Omental fat pad (tissue), 4 donors: ENCODE measurements at places on chromosomes 3 and 15. TPM values are rescaled to one million over a fixed set of nuclear protein-coding genes. Genes with fewer than 3 reads are reported as not detected.

DNA sequence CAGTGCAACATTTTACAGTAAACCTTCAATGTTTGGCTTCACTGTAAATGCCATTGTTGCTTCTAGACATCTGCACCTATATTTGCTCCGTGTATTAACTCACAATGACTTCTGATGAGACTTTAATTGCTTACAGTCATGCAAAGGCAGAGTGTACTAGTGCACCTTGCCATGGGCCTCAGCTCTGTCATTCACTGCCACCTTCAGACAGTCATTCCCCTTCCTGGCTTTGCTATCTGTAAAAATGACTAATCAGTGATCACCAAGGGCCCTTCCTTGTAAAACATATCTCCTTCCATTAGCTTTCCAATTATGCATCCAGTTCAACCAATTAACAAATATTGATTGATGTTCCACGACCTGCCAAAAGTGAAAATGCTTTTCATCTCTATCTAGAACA lies 120.3 kb downstream of the ARRDC4 start:
- DNase-seq = no peak

GRCh38 chr3:156323466-156323865 lies 203.1 kb downstream of the KCNAB1 start:
- no peak for DNase-seq

DNA sequence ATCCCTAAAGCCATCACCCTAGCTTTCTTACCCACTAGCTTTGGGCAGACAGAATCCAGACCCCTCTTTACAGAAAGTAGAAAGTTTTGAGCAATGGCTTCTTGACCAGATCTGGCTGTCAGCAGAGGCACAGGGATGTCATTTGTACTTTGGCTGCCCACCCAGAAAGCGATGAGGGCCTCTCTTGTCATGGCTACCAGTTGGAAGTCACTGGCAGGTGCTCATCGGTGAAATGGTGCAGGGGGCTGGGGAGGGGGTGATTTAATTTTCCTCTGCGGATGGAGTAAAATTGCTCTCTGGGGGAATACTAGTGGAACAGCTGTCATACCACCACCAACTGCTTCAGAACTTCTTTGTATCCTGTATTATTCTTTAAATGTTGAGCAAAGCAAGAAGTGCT lies 393.7 kb downstream of the LSAMP start:
- no peak for DNase-seq

GRCh38 chr3:28989646-28990089 lies 291.2 kb upstream of the RBMS3 start:
- no peak for DNase-seq

DNA sequence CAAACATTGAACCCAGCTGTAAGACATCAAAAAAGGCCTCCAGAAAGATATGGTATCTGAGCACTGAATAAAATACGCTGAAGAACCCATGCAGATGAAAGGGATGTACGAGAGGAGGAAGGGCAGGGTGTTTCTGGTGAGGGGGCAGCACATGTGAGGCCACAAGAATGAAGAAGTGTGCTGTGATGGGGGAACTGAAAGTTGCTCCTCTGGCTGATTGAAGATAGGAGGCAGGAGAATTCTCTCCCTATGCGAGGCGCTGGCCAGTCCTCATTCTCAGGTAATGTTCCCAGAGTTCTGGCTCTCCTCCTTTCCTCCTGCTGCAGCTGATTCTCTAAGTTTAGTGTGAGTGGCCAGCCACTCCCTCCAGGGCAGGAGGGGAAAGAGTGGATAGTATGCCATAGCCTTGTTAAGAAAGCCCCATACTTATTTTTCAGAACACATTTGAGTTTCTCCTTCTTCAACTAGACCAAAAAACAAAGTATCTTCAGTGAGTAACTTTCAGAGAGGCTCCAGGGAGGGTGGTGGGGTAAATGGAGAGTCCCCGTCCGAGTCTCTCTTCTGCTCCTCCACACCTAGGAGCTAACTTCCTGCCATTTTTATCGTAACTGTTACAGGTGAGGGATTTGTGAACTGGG lies 26.9 kb upstream of the MYO1E start:
- no peak for DNase-seq

DNA sequence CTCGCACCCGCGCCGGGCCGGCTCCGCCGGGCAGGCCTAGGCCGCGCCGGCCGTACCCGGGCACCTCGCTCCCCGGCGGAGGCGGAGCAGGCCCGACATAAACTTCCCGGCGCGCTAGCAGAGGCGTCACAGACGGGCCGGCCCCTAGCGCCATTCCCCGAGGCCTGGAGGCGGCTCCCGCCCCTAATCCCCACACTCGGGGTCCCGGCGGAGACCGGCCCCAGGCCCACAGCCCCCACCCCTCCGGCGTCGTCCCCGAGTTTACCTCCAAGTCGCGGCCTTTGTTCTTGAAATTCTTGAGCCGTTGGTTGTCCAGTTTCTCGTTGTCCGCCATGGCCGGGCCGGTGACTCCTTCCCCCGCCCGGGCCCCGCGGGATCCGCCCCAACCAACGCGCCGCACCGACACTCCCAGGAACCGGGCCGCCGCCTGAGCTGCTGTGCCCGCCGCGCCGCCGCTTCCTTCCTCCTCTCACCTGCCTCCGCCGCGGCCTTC lies 376 bp downstream of the KPNA4 start:
- no peak for DNase-seq

GRCh38 chr3:29310865-29311264 lies 30.0 kb downstream of the RBMS3 start:
- DNase-seq = no peak

DNA sequence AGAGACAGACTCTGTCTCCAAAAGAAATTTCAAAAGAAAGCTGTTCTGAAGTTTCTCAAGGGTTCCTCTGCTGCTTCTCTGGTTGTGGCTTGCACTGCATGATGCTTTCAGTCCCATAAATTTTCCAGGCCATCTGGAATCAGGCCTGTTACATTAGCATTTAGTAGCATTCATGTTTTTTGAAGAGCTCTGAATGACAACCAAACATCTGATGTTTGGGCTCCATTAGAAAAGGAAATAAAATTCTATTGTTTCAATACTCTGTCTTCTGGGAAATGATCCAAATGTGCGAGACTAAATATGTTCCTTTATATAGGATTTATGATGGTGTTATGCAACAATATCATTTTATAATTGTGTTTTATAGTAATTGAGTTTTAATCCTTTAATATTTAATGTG lies 455.8 kb downstream of the GABRG3 start:
- DNase-seq = no peak

- no peak for DNase-seq
Observed at GRCh38 chr15:85541744-85542143, 161.3 kb downstream of the AKAP13 start.

- DNase-seq = no peak
Observed at GRCh38 chr3:52268036-52268435, 10.4 kb downstream of the WDR82 start.

GRCh38 chr15:45573961-45574629 lies 13.1 kb upstream of the BLOC1S6 start:
- no peak for DNase-seq

DNA sequence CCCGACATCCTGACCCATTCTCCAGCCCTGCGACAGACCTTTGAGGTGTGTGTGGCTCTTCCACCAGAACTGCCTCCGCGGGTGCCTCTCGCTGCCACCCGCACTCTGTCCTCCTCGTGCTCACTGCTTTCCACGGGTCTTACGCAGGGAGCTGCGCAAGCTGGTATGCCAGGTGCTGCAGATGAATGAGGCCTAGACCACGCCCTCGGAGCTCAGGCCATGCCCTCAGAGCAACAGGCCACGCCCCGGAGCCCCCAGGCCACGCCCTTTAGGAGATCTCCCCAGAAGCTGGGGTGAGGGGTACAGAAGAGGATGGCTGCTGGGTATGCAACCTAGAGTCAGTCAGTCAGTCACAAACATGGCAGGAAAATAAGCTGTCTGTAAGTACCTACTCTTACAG lies 300.3 kb downstream of the GABRG3 start:
- DNase-seq = no peak

- DNase-seq = no peak
Observed at GRCh38 chr3:10833855-10834414, 17.9 kb downstream of the SLC6A11 start.

DNA sequence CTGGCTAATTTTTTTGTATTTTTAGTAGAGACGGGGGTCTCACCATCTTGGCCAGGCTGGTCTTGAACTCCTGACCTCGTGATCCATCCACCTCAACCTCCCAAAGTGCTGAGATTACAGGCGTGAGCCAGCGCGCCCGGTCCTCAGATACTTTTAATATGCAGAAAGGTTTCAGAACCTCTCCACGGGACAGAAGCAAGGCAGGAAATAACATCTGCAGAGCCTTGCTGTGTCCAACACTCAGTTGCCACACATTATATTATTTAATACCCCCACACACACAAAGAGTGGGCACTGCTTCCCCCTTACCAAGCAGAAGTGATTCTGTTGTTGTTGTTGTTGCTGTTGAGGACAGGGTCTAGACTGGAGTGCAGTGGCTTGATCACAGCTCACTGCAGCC lies 28.0 kb downstream of the OSBPL10 start:
- DNase-seq = no peak

DNA sequence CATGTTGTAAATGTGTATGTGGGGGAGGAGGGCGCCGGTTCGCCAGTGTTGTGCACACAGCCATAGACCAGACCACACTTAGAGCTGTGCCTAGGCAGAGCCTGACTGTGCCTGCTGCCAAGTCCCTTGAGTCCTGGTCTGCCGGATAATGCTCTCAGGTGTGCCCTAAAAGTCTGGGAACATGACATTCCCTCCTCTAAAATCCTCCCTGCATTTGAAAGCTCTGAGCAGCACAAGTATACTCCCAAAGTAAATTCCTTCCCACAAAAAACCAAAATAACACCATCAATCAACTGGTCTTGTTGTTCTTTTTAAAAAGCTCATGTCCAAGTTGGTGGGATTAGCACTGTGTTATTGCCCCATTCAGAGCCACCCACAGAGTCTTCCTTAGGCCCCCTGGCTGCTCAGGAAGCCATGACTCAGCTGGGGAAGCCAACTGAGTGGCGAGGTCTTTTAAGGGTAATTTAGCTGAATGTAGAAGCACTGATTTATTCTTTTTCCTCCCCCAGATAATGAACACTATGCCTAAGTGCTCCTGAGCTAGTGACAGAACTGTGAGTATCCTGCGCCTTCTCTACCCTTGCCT lies 147.8 kb upstream of the MCTP2 start:
- no peak for DNase-seq

DNA sequence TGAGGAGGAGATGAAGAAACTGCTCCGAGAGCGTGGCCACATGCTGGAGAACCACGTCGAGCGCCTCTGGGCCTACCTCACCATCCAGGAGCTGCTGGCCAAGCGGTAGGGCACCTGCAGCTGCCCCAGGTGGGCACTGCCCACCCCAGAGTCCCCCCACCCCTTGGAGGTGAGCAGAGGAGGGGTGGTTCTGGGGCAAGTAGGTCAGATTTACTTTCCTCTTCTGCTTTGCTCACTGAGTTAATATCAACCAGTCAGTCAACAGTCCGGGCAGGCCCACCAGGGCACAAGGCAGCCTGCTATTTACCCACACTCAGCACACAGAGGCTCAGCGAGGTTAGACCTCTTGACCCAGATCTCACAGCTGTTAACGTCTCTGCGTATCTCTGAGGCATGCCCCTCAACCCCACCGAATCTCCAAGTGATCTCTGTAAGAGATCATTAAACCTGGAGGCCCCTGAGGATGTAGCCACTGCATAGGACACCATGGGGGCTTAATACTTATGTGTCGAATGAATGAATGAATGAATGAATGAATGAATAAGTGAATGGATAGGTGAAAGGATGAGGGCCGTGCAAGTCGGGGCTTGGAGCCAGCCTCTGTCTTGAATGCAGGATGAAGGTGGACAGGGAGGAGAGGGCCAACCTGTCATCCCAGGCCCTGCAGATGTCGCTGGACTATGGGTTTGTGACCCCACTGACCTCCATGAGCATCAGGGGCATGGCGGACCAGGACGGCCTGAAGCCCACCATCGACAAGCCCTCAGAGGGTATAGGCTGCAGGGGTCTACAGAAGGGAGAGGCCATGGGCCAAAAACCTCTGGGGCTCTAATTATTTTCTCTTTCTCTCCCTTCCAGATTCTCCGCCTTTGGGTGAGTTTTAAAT lies 8.0 kb upstream of the ITIH3 start:
- no peak for DNase-seq

DNA sequence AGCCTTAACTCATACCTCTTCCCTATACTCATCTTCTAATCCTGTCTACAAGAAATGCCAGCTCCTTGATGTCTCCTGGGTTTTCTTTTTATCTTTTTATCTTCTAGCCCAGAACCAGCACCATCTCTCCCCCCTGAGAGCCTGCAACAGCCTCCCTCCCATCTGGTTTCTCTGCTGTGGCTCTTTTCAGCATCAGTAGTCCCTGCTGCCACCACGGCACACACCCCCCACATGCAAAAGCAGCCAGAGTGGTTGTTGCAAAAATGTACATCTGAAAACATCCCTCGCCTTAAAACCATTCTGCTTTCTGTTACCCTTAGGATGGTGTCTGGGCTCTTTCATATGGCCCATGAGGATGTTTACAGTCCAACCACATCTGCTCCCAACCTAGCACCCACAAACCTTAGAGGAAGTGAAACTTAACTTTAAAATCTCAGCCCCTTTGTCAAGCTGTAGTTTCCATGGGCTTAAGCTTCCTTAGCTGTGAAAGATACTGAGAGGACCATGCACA lies 775 bp downstream of the TTC21A start:
- DNase-seq = no peak

GRCh38 chr15:76566276-76566675 lies 229.7 kb downstream of the ISL2 start:
- no peak for DNase-seq

- DNase-seq = peak; percentile 72
Observed at GRCh38 chr15:78638658-78639314, 2.2 kb downstream of the CHRNB4 start.

DNA sequence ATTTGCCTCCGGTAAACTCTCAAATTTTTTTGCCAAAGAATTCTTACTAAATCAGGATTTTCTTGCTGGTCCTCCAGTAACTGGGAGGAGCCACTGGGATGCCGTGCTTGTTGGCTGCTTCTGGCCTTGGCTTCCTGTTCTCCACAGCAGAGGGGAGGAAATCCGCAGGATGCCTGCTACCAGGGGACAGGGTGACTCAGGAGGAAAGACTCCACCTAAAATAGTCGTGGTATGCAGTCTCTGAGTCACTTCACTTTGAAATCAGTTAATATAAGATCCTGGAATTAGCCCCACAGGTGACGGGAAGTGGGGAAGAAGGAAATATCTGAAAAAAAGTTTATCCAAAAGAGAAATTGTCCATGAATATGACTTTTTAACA lies 6.5 kb upstream of the TM4SF18 start:
- DNase-seq = peak; percentile 29

Gene DPPA4
- 0.36 TPM for total RNA-seq

Gene THOC7
- 40.8 TPM for total RNA-seq

Gene PFN2
- 28.2 TPM for total RNA-seq

Gene VEPH1
- 3.2 TPM for total RNA-seq

Gene GCSAM
- 0.88 TPM for total RNA-seq

Gene DNAH12
- total RNA-seq = 0.31 TPM

Gene SPATA12
- not detected for total RNA-seq

Gene RYR3
- total RNA-seq = 1.9 TPM
